ENCODE measurements at places on chromosomes 2 and 18. TPM values are rescaled to one million over a fixed set of nuclear protein-coding genes. Genes with fewer than 3 reads are reported as not detected.

GCC2 gene
- total RNA-seq, result 15.9 TPM

TRIM43 gene
- not detected for total RNA-seq

ODC1 gene
- total RNA-seq, result 161 TPM

GAL3ST2 gene
- not detected for total RNA-seq

FKBP7 gene
- 51.4 TPM for total RNA-seq

Data from smooth muscle cell of the coronary artery (primary cell).